ENCODE measurements at places on chromosomes 3 and 15.

DNA sequence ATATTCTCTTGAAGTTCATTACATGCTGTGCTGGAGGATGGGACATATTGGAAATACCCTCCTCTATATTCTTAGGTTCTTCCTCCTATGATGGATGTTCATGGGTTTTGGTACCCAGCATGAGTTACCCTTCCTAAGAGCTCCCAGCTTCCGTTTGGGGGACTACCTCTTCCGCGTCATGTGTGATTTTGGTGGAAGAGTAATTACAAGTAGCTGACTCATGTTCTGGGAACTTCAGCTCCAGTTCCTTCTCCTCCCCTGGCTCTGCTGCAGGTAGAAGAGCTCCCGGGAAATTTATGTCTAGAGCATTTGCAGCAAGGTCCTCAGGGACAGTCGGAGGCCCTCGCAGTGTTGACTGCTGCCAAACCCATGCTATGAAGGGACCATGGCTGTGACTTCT is 208.8 kb upstream of the IL12A start:
- DNase-seq: no peak

GRCh38 chr3:168952551-168952950 is 711.0 kb downstream of the MECOM start:
- no peak for DNase-seq

- no peak for DNase-seq
Measured at GRCh38 chr3:129320825-129321487, 42.3 kb downstream of the HMCES start.

DNA sequence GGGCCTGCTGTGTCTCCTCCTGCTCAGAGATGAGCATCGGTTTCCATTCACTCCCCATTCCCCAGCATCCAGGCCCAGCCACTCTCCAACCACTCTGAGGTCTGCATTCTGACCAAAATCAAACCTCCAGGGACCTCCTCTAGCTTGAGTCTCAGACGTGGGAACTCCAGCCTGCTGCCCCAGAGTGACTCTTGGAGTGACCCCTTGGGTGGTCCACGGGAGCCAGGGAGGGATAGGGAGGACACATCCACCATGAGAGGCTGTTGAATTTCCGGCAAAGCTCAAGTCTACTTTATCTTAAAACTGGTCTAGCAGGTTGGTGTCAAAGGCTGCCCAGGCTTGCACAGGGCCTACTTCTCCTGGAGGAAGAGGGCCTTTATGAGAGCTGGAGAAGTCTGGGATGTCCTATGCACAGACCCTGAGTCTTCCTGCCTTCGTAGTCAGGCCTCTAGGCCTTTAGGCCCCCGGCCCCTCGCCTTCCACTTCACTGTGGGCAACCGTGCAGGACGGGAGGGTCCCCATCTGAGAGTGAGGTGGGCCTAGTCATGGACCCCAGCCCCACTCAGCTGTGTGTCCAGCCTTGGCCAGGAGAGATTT is 8.9 kb downstream of the CISH start:
- DNase-seq: no peak

DNA sequence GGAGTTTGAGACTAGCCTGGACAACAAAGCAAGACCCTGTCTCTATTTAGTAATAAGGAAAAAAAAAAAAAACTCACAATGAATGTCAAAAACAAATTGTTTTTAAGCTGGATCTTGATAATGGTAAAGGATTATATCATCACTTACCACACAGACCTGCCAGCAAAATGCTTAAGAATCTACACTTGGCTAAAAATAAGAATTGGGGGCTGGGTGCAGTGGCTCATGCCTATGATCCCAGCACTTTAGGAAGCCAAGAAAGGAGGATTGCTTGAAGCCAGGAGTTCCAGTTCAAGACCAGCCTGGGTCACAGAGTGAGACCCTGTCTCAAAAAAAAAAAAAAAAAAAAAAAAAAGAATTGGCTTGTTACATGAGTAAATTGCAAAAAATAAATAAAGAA is 31.0 kb downstream of the ACAP2 start:
- no peak for DNase-seq

DNA sequence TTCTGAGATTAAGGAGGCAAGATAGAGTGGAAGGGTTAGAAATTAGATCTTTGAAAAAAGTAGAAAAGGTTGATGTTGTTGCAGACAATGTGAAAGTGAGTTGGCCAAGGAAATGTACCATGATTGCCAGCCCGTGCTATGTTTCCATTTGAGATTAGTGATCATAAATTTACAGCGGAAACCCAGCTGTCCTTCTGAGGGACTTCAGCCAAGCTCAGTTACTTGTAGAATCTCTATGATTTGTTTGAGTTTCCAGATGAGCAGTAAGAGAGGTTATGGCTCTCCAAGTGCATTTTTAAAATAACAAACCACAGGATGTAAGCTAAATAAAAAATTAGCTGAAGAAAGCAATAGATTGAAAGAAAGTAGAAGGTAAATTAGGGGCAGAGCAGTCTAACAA is 54.2 kb upstream of the RBMS3 start:
- DNase-seq: no peak

DNA sequence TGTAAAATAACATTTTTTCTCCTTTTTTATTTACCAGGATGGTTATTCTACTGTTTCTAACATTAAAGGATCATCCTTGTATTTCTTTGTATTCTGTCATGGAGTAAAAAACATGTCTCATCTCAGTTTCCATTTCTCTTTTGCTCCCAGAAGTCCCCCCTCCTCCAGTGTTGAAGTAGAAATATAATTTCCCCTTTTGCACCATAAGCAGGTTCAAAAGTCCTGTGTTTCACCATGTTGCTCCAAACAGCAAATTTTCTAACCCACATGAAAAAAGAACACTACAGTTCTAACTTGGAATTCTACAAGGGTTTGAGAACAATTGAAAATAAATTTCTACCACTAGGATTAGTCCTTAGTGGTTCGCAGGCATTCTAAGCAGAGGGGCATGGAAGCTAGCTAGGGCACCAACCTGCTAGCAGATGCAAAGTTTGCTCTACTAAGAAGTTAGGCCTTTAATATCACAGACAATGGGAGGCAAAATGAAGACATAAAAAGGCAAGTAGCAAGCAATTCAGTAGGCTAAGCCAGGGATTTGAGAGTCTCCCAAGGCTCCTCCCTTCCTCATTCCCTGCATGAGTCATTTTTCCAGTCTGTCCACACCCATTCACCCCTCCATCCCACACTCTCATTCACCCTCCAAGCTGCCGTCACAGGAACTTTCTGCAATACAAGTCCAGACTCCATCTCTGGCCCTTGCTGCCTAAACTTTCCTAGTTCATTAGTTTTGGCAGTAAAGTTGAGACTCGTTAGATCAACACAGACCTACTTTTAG is 2.3 kb upstream of the MBNL1 start:
- DNase-seq: no peak

- no peak for DNase-seq
Measured at GRCh38 chr3:195075199-195075940, 195.6 kb downstream of the XXYLT1 start.

- no peak for DNase-seq
Measured at GRCh38 chr15:45821390-45821789, 186.6 kb downstream of the SQOR start.

GRCh38 chr15:78996894-78997275 is 52.0 kb upstream of the CTSH start:
- no peak for DNase-seq

- no peak for DNase-seq
Measured at GRCh38 chr3:107543666-107544065, 20.9 kb downstream of the BBX start.

DNA sequence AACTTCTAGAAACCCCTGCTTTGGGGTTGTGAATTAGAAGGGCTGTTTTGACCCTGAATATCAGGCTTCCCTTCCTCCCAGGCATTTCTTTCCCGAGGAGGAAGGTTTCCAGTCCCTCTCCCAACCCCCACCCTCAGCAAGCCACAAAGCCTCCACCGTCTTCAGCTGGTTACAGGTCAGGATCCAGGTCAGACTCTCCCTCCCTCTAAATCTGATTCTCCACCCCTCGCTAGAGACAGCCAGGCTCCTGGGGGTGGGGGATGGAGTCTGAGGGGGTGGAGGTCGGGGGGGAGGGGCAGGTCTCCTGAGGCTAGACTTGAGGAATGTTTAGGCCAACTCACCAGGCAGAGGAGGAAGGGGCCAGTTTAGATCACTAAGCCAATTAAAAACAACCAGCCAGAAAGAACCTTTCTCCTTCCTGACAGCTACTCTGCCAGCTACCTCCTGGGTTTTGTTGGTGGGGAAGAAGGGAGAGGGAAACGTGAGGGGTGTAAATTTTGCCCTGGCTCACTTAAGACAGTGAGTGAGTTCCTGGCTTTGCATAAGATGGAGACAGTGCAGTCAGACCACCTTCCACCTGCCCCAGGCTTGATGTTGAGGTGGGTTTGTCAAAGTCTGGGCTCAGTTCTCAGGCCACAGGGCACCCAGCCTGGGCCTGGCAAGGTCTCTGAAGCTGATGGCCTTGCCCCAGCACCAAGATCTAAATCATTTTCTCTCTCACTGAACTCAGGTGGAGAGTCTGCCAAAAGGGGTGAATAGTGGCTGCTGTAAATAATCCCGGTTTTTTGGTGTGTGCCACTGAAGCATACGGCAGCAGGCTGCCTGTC is 19.5 kb downstream of the BMF start:
- no peak for DNase-seq

DNA sequence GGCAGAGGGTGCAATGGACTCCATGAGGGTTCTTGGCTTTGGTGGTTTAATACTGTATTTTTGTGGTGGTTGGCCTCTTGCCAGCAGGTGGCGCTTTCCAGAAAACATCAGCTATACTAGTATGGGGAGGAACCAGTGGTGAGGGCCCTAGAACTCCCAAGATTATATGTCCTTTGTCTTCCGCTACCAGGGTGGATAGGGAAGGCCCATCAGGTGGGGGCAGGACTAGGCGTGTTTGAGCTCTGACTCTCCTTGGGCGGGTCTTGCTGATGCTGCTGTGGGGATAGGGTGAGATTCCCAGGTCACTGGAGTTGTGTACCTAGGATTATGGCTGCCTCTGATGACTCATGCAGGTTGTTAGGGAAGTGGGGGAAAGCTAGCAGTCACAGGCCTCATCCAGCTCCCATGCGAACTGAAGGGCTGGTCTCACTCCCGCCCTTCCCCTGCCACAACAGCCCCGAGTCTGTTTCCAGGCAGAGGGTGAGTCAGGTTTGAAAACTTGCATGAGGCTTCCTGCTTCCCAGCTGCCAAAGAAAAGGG is 357.7 kb downstream of the OTOL1 start:
- no peak for DNase-seq

DNA sequence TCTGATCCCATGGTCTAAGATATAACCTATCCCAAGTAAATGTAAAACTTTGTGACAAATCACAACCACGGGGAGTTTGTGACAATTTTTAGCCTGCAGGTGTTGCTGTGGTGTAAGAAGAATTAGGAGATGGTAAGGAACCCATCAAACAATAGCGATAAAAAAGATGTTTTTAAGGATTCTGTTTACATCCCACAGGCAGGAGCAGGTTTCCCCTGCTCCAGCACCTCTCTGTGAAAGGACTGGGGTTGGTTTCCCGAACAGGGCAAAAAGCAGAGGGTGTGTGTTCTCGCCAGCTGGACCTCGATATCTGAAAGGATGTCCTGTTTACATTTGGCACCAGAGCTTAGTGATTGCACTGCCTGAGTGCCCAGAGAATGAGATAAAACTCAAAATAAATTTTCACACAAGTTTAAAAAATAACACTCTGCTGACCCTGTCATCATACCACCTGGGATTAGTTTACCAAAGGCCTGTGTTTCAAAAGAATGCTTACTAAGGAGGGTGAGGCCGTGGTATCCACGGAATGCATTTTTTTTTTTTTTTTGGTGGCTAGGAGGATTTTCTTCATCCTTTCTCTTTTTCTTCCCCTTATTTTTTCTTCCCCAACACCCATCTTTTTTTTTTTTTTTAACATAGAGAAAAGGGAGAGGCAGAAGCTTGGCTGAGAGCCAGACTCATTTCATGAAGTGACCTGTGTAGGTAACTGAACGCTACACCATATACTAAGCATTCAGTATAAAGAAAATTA is 151.8 kb upstream of the DPH6 start:
- DNase-seq: no peak

- DNase-seq: no peak
Measured at GRCh38 chr3:68206524-68207117, 552.2 kb upstream of the SUCLG2 start.

GRCh38 chr15:92853222-92853621 is 46.9 kb upstream of the CHD2 start:
- no peak for DNase-seq

- no peak for DNase-seq
Measured at GRCh38 chr3:188524052-188524451, 370.1 kb downstream of the LPP start.

DNA sequence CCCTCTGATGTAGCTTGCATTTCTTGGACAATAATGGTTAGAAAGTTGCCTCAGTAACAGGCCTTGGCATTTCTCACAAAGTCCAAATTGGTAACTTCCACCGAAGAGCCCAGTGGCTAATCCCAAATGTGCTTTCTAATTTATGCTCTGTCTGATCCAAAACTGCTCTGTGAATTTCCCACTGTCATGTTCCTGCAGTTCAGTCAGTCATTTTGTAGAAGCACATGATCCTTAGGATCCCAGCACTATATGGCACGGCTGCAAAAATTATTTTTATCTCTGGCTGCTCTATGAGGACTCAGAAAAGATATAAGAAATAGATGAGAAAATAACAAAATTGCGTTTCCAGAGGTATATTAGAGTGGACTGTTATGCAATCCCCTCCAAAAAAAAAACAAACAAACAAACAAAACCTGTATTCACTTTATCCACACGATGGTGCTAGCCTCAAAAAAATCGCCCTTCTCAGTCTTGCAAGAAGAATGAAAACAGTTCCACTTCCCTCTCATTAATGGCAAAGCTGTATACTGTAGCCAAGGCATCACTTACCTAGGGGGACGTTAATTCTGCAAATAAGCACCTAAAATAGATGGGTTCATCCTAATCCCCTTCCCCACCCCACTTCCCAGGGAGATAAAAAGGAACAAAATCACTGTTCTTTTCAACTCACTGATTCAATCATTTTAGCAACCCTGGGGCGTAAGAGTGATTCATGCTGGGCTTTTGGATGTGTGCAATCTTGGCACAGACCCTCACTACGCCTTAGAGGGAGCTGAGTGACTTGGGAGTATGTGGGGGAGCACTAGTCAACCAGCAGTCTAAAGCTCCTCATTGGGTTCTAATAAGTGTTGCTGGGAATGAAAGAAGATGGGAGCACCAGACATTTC is 61.3 kb downstream of the TMCO5A start:
- DNase-seq: no peak

DNA sequence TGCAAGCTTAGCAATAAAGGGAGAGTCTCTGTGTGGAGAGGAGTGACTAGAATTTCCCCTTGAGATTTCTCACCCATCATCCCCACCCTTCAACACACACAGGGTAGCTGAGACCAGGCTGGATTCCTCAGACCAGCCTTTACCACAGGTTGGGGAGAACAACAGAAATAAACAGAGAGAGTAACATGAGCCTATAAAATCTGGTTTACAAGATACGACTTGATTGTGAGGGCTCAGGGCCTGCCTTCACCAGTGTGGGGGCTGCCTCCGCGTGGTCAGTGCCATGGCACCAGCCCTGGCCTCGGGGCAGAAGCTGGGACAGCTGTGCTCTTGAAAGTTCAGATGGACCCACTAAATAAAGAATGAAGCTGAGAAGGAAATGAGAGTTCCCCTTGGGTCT is 14.6 kb upstream of the MAGEF1 start:
- DNase-seq: no peak

GRCh38 chr3:74124782-74125181 is 489.7 kb downstream of the CNTN3 start:
- DNase-seq: no peak

GRCh38 chr15:69298697-69299441 is at the start of gene PAQR5:
Gene PAQR5 (plus strand): TSS chr15:69298912. CDS start chr15:69360081, 61,169 bp downstream.
- no peak for DNase-seq

Data from stimulated activated CD4-positive, alpha-beta T cell treated with anti-CD3 and anti-CD28 coated beads, Interleukin-1b, Interleukin-23, amount 100 ng/mL, for 1 hour (primary cell).